ENCODE measurements at places on chromosomes 4 and X. TPM values are rescaled to one million over a fixed set of nuclear protein-coding genes. Genes with fewer than 3 reads are reported as not detected.

Gene PDE6B
- 1.9 TPM for total RNA-seq

Gene APOOL
- total RNA-seq = 39.1 TPM

Gene GASK1B
- total RNA-seq = 116 TPM

Gene NEUROG2
- not detected for total RNA-seq

Gene HMGB3
- 3.6 TPM for total RNA-seq

Gene ARMCX1
- total RNA-seq = 31.5 TPM

Gene TMPRSS11F
- total RNA-seq = not detected

Gene GPR34
- total RNA-seq = 22.7 TPM

- no peak overlapping the region for H3K4me3 ChIP-seq
- H3K27me3 ChIP-seq = no peaks in the 10 kb centered on the region
- no peaks in the 10 kb centered on the region for H3K36me3 ChIP-seq
- no peak for DNase-seq
- H3K4me1 ChIP-seq = no peaks in the 10 kb centered on the region
Measured at GRCh38 chr4:68773699-68774098, 42.1 kb upstream of the UGT2B10 start.

DNA sequence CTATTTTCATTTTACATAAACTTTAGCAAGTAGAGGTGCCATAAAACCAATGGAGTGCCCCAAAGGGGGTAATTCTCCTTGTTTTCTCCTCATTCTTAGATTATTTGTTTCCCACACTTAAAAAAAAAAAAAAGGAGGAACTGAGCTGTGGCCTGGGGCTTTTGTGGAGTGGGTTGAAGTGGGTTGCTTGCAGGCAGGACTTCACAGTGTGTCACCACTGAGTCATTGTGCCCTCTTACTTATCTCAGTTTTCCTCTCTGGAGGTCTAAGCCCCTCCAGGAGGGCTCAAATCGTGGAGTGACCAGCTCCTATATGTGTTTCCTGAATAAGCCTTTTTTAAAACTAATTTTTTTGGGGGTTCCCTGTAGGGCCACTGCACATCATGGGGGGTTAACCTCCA is 69.0 kb downstream of the SLC16A2 start:
- no peak overlapping the region for H3K4me3 ChIP-seq
- no peaks in the 10 kb centered on the region for H3K27me3 ChIP-seq
- H3K27ac ChIP-seq = no peak overlapping the region

- H3K27me3 ChIP-seq = no peaks in the 10 kb centered on the region
- no peak for DNase-seq
- H3K27ac ChIP-seq = no peak overlapping the region
- H3K36me3 ChIP-seq = peaks cover 2% of the 10 kb centered on the region
- H3K4me3 ChIP-seq = no peak overlapping the region
Measured at GRCh38 chr4:105963461-105964400, 68.5 kb downstream of the NPNT start.

- H3K27ac ChIP-seq = peak overlapping the region; percentile 71
- H3K4me3 ChIP-seq = no peak overlapping the region
- H3K36me3 ChIP-seq = no peaks in the 10 kb centered on the region
- no peaks in the 10 kb centered on the region for H3K4me1 ChIP-seq
- DNase-seq = no peak
- H3K27me3 ChIP-seq = no peaks in the 10 kb centered on the region
Measured at GRCh38 chrX:39753293-39753996, 344.3 kb downstream of the BCOR start.

DNA sequence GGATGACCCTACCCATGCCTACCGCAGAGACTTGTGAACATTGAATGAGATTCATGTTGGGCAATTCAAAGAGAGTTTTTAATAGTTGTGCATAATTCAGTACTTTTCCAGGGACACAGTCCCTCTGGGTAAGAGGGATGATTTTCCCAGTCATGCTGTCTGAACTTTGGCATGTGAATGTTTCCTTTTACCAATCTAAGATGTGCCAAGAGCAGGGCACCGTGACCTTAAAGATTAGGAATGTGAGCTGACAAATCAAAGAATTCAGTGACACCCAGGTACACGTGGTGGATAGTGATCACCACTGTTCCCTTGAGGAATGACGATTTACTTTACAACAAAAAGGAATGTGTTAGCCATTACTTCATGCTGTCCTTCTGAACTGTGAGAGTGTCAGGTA is 515.6 kb downstream of the PPARGC1A start:
- H3K4me1 ChIP-seq = no peaks in the 10 kb centered on the region
- H3K27me3 ChIP-seq = no peaks in the 10 kb centered on the region
- no peaks in the 10 kb centered on the region for H3K36me3 ChIP-seq
- H3K27ac ChIP-seq = no peak overlapping the region
- H3K4me3 ChIP-seq = no peak overlapping the region

DNA sequence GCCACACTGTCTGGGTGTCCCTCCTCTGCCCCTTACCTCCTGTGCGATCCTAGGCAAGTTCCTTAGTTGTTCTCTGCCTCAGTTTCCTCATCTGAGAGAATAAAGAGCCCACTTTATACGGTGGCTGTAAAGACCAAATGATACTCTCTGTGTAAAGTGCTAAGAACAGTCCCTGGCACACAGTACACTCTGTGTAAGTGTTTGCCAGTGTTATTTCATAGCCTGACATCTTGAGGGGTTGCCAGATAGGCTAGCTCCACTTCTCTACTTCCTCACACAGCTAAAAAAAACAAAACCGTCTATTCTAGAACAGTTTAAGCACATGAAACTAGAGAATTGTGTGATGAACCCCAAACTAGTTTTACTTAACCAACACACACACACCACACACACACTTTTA is 17.1 kb downstream of the SPON2 start:
- H3K36me3 ChIP-seq = no peaks in the 10 kb centered on the region
- H3K4me1 ChIP-seq = no peaks in the 10 kb centered on the region
- H3K27me3 ChIP-seq = no peaks in the 10 kb centered on the region
- H3K27ac ChIP-seq = no peak overlapping the region

DNA sequence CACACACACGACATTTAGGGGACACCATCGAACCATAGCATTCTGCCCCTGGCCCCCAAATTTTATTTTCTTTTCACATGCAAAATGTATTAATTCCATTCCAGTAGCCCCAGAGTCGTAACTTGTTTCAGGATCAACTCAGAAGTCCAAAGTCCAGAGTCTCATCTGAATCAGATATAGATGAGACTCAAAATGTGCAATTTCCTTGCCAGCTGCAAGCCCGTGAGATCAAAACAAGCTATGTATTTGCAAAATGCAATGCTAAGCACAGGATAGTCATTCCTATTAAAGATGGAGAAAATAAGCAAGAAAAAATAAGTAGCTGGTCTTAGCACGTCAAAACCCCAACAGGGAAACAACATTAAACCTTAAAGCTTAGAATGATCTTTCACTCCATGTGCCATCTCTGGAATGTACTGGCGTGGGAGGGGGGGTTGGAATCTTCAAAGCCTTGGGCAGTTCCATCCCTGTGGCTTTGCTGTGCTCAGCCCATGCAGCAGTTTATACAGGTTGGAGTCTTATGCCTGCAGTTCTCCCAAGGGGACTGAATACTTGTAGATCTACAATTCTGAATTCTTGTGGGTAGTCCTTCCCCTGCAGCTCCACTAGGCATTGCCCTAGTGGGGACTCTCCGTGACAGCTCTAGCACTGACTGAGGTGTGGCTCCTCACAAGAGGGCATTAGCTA is 47.7 kb upstream of the SYTL5 start:
- H3K4me1 ChIP-seq = no peaks in the 10 kb centered on the region
- H3K36me3 ChIP-seq = no peaks in the 10 kb centered on the region
- no peak for DNase-seq
- H3K27me3 ChIP-seq = no peaks in the 10 kb centered on the region
- no peak overlapping the region for H3K27ac ChIP-seq

DNA sequence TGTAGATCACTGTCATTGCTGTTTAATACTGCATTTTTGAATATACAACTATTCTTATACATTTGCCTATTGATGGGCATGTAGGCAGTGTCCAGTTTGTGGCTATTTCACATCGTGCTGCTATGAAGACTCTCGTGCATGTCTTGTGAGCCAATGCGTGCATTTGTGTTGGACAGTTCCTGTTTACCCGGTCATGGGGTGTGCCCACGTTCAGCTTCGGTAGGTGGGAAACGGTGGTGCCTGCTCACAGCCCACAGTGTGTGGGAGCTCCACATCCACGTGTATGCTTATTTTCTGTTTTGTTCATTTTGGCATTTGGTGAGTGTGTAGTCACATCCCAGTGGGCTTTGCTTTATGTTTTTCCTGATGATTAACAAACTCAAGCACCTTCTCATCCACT is 19.7 kb upstream of the RNF212 start:
- no peak overlapping the region for H3K4me3 ChIP-seq
- H3K27me3 ChIP-seq = no peaks in the 10 kb centered on the region
- H3K36me3 ChIP-seq = no peaks in the 10 kb centered on the region
- DNase-seq = no peak
- H3K4me1 ChIP-seq = no peaks in the 10 kb centered on the region

DNA sequence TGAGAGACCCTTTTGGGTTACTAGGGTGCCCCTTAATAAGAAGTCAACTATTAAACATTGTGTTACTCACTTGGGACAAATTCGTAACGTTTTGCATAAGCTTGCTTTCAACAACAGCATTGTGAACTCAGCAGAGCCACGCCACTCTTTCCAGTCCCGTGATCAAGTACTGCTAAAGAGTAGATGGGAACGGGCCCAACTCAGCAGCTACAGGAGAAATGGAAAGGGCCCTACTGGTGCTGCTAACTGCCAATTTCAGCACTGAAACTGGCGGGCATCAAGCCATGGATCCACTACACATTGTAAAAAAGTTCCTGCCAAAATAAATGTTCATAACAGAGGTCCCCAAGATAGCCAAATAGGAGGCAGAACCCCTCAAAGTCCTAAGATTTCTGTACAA is 19.0 kb upstream of the DHX15 start:
- no peaks in the 10 kb centered on the region for H3K4me1 ChIP-seq
- H3K4me3 ChIP-seq = no peak overlapping the region
- H3K27me3 ChIP-seq = no peaks in the 10 kb centered on the region
- no peak for DNase-seq
- H3K36me3 ChIP-seq = no peaks in the 10 kb centered on the region

GRCh38 chr4:41888687-41889074 is 46.5 kb upstream of the TMEM33 start:
- no peaks in the 10 kb centered on the region for H3K27me3 ChIP-seq
- no peaks in the 10 kb centered on the region for H3K36me3 ChIP-seq
- no peak overlapping the region for H3K27ac ChIP-seq
- H3K4me3 ChIP-seq = no peak overlapping the region
- no peaks in the 10 kb centered on the region for H3K4me1 ChIP-seq
- DNase-seq = no peak

GRCh38 chr4:108849611-108850168 is 86.8 kb upstream of the ETNPPL start:
- no peak for DNase-seq
- no peaks in the 10 kb centered on the region for H3K36me3 ChIP-seq
- no peak overlapping the region for H3K4me3 ChIP-seq
- H3K27me3 ChIP-seq = no peaks in the 10 kb centered on the region
- H3K27ac ChIP-seq = no peak overlapping the region
- H3K4me1 ChIP-seq = no peaks in the 10 kb centered on the region

GRCh38 chr4:112185740-112186670 is 40.8 kb downstream of the FAM241A start:
- no peak overlapping the region for H3K4me3 ChIP-seq
- no peak for DNase-seq
- no peak overlapping the region for H3K27ac ChIP-seq
- H3K27me3 ChIP-seq = no peaks in the 10 kb centered on the region

DNA sequence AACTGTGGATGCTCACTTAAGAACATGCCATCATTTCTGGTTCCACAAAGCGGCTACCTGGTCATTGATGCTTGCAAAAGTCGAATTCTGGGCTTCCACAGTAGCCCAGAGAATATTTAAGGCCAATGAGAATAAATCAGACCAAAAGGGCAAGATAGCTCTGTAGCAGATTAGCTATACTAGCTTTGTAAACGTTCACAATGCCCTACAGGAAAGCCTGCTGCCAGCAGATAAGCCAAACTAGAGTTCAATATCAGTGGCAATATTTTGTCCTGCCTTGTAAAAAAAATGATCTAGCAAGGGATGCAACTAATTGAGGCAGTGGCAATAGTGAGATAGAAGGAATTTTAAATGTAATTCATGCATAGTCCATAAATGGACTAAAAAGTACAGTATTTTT is 387.7 kb upstream of the TEX13C start:
- H3K4me1 ChIP-seq = no peaks in the 10 kb centered on the region
- DNase-seq = no peak
- no peaks in the 10 kb centered on the region for H3K36me3 ChIP-seq
- H3K27ac ChIP-seq = no peak overlapping the region
- H3K27me3 ChIP-seq = no peaks in the 10 kb centered on the region

- H3K27ac ChIP-seq = no peak overlapping the region
- no peaks in the 10 kb centered on the region for H3K36me3 ChIP-seq
- H3K4me1 ChIP-seq = no peaks in the 10 kb centered on the region
- H3K4me3 ChIP-seq = no peak overlapping the region
Measured at GRCh38 chr4:101950258-101950979, 159.9 kb downstream of the BANK1 start.

DNA sequence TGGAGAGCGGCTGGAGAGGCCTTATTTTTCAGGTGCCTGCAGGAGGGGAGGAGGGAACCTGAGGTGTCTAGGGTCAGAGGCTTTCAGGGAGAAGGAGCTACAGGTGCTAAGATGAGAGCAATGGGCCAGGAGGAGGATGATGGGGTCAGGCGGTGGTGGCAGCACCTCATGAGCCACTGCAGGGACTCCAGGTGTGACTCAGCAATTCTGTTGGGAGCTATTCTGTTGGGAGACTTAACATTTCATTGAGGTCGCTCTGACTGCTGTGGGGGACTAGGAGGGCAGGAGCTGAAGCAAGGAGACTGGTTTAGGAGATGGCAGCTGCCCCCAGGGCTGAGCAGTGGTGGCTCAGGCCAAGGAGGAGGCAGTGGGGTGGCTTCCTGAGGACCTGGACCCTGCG is 65.0 kb downstream of the CLDN34 start:
- no peak overlapping the region for H3K27ac ChIP-seq
- H3K27me3 ChIP-seq = no peaks in the 10 kb centered on the region
- no peak overlapping the region for H3K4me3 ChIP-seq
- H3K36me3 ChIP-seq = no peaks in the 10 kb centered on the region
